ENCODE measurements at places on chromosomes 12 and 14. TPM values are rescaled to one million over a fixed set of nuclear protein-coding genes. Genes with fewer than 3 reads are reported as not detected.

DNA sequence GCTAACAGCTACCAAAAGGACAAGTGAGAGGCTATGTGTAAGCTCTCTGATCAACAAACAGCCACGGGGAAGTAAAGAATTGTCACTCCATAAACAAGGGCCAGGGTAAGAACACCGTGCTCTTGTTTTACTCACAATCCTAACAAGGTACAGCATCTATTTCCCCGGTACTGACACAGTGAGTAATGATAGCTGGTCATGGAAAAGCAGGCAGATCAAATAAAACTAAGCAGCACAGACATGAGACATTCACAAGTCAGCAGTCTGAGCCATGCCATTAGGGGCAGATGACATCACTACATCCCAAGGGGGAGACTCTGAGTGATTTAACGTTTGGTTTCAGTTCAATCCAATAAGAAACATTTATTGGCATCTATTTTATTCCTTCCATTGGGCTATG lies 54.4 kb downstream of the ARL6IP4 start:
- DNase-seq, result peak; percentile 19

DNA sequence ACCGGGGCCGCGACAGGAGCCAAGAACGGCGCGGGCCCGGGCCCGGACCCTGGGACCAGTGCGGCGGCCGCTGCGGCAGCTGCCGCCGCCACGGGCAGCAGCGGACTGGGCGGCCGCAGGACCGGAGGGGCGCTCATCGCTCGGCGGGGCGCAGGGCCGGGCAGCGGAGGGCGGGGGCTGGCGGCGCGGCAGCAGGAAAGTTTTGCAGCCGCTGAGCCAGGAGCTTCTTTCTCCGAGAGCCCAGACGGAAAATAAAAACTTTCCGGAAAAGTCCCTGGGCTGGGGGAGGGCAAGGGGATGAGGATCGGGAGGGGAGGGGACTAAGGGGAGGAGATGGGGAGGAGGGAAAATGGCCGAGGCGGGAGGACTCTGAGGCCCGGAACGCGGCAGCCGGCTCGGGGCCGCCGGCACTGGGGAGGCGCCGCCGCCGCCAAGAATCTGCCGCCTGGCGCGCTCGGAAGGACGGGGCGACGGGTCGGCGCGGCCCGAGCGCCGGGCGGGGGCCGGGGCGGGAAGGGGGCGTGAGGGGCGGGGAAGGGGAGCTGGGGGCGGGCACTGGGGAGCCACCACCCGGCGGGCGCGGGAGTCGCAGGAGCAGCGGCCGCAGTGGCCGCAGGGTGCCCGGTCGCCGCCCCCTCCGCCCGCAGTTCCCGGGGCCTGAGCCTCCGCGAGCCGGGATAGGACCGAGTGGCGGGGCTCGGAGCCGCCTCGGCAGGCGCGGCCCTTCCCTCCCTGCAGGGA lies at the start of gene PRKD1:
Gene PRKD1 (minus strand): TSS at position 472 of the 741 bp plus-strand sequence.
- peak; percentile 68 for DNase-seq

DNA sequence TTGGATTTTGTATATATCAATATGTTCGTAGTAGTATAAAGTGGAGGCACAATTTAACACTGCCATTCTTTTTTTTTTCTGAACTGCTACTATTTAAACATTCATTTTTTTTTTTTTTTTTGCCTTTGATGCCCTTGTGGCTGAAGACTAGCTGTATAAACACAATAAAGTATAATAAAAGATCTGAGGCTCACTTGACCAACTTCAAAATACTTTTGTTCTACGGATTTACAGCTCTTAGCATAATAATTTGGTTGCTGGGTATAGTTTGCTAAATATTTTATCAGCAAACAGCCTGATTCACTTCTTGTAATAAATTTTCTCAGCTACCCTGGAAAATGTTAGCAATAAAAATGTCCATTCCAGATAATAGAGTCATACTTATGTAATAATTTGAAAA lies 128.3 kb downstream of the KCNC2 start:
- DNase-seq, result no peak

- DNase-seq, result peak; percentile 45
Measured at GRCh38 chr12:115355301-115355700, 671.3 kb upstream of the TBX3 start.

GRCh38 chr12:96015672-96016071 lies 19.5 kb upstream of the HAL start:
- peak; percentile 54 for DNase-seq

DNA sequence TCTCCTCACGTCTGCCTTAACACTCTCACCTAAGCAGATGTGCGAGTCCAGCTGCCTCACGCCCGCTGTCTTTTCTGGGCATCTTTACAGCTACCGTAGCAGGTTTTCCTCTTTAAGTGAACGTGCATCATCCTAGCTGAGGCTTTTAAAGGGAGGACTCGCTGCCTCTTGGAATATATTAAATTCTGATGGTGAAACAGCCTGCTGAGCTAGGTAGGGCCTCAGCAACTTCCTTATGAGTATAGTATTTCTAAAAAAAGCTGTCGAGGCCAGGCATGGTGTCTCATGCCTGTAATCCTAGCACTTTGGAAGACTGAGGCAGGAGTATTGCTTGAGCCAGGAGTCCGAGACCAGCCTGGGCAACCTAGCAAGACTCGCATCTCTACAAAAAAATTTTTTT lies 32.2 kb downstream of the TESC start:
- no peak for DNase-seq

- DNase-seq, result no peak
Measured at GRCh38 chr12:19236656-19237055, 107.1 kb downstream of the PLEKHA5 start.

DNA sequence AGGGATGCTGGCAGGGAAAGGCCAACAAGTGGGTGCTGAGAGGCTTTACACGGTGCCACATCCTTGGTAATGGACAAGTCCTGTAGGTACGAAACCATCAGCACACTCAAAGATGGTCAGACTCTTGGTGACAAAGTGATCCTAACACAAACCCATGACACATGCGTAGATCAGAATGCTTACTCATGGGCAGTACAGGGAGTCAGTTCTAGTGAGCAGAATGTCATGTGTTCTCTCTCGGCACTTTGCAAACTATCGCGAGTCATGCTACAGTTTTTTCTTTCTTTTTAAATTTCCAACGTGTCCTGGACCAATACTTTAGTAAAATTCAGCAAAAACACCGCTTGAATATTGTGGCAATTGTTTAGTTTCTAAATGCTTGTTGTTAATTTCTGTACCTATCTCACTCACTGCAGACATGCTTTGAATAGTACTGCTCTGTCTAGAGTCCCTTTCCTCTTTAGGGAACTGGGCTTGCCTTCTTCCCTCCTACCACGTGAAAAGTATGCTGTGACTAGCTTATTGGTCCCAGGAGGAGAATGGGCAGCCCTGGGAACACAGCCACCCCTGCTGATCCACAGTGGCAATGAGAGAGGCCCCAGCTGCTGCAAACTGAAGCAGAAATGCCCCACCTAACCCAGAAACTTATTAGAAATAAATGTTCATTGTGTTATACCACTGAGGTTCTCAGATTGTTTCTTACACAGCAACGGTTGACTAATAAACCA lies 62.4 kb downstream of the UBR7 start:
- peak; percentile 54 for DNase-seq

DNA sequence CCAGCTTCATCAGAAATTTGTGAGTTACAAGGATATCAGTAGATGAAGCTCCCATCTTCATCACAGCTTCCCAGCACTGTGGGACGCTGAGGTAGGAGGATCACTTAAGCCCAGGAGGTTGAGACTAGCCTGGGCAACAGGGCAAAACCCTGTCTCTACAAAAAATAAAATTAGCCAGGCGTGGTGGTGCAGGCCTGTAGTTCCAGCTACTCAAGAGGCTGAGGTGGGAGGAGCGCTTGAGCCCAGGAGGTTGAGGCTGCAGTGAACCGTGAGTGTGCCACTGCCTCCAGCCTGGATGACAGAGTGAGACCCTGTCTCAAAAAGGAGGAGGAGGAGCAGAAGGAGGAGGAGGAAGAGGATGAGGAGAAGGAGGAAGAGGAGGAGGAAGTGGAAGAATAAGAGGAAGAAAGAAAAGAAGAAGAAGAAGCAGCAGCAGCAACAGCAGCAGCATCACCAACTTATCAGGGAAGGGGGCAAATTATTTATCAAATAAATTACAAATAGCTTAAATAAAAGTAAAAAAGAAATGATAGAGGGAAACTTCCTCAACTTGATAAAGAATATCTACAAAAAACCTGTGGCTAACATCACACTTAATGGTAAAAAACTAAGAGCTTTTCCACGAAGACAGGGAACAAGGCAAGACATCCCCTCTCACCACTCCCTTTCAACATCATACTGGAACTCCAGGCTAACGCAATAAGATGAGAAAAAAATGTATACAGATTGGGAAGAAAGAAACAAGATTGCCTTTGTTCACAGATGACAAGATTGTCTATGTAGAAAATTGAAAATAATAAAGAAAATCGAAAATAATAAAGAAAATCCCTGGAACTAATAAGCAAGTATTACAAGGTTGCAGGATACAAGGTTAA lies 69.6 kb downstream of the NINJ2 start:
- DNase-seq, result no peak

- no peak for DNase-seq
Measured at GRCh38 chr12:28793581-28794151, 355.4 kb upstream of the FAR2 start.

DNA sequence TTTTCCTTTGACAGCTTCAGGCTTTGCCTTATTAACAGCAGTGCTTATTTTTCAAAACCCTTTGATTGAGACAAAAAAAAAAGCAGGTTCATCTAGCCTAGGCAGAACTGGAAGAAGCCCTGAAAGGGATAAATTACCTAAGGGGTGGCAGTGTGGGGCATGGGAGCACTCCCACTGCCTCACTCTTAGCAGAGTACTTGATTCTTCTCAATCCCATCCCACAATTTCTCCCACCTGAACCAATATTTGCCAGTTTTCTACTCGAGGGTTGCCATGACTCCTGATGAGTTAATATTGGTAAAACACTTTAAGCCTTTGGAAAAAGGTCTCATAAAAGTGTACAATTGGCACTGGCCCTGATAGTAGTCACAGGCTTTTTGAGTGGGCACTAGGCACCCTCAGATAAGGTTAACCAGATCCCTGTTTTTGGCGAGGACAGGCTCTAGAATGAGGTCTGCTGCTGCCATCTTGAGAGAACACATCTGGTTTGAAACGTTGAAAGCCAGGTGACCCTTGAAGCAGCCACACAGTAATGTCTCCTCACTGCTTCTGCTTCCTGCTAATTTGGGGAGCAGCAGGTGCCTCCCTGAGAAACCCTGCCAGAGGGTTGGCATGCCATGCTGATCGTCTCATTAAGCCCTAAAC lies 320.0 kb downstream of the RAD51B start:
- no peak for DNase-seq

DNA sequence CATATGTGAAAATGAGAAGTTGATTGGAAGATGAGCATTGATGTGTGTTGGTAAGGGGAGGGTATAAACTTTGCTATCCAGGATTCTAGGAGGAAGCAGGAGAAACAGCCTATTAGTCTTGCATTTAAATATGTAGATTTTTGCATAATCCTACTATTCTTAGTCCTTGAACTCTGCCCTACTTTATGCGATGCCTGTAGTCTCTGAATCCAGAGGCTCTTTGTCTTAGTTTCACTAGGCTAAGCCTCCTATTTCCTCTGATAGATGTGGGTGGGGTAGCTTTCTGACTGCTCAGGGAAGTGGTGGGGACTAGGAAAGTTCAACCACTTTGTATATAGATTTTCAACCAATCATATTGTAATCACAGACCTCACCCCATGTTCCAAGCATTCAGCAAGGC lies 49.5 kb upstream of the KCNC2 start:
- no peak for DNase-seq

- DNase-seq, result peak; percentile 43
Measured at GRCh38 chr12:122022393-122023338, 982 bp downstream of the BCL7A start.

DNA sequence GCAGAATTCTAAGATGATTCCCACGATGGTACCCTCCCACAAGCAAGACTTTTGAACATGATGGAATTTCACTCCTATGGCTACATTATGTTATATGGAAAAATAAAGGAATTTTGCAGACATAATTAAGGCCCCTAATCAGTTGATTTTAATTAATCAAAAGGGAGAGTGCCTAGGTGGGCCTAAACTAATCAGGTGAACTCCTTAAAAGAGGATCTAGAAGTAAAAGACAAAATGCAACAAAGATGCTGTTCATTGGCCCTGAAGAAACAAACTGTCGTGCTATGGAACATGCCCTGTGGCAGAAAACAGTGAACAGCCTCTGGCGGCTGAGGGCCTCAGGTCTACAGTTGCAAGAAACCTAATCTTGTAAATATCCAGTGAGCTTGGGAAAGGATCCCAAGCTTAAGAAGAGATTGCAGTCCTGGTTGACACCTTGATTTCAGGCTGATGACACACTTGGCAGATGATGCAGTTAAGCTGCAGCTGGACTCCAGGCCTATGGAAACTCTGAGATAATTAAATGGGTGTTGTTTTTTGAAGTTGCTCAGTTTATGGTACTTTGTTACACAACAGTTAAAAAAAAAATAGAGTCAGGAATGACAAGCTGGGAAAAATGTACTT lies 13.8 kb downstream of the TMCC3 start:
- DNase-seq, result no peak

DNA sequence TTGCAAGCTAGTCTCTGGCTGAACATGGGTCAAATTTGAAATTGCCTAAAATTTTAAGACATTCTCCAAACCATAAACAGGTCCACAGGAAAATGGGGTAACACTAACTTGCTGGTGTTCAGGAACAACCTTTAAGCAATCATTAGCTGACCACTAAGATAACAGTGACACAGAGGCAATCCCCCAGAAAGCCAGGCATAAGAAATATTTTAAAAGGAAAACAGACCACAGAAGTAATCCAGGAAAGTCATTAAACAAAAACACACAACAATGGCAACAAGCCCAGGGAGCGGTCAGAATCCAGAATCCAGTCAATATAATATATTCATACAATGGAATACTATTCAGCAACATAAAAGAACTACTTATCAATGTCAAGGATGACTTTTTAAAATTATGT lies 59.1 kb downstream of the LRP6 start:
- no peak for DNase-seq

DNA sequence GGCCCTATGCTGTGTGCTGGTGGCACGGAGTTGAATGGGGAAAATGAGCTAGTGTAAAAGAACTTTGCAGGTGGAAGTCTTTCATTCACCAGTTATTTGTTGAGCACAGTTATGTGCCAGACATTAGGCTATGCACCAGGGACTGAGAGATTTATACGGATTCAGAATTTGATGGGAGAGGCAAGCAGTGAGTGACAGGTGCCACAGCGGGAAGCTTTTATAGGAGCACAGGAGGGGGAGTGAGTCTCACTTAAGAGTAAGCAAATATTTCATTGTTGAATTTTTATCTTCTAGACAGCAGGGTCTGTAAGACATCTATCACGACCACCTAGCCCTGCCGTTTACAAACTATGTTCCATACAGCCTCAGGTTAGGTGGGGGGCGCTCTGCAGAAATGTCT lies 320.6 kb downstream of the SNAPC1 start:
- no peak for DNase-seq

GRCh38 chr12:72888693-72889092 lies 616.5 kb downstream of the TRHDE start:
- DNase-seq, result no peak

- peak; percentile 57 for DNase-seq
Measured at GRCh38 chr14:93655078-93655750, 133.1 kb downstream of the PRIMA1 start.

The RDH5 gene
- total RNA-seq, result 0.65 TPM

The IAPP gene
- not detected for total RNA-seq

The SLC17A8 gene
- total RNA-seq, result not detected

The GALC gene
- 9.5 TPM for total RNA-seq

The GDF3 gene
- total RNA-seq, result 0.79 TPM

The SLC8A3 gene
- 0.60 TPM for total RNA-seq

The VWF gene
- total RNA-seq, result 496 TPM

The RIPK3 gene
- total RNA-seq, result 0.65 TPM

The SRSF5 gene
- total RNA-seq, result 117 TPM

The DNAH10 gene
- not detected for total RNA-seq

The GRIP1 gene
- total RNA-seq, result not detected
